Activated naive CD8-positive, alpha-beta T cell treated with anti-CD3 and anti-CD28 coated beads, Interleukin-2, amount 10 ng/mL, durations not matched to agents 7 days and 5 days (primary cell): ENCODE measurements at places on chromosomes 5 and 9. TPM values are rescaled to one million over a fixed set of nuclear protein-coding genes. Genes with fewer than 3 reads are reported as not detected.

GRCh38 chr9:77877976-77878375 lies 153.6 kb downstream of the GNAQ start:
- DNase-seq = no peak

DNA sequence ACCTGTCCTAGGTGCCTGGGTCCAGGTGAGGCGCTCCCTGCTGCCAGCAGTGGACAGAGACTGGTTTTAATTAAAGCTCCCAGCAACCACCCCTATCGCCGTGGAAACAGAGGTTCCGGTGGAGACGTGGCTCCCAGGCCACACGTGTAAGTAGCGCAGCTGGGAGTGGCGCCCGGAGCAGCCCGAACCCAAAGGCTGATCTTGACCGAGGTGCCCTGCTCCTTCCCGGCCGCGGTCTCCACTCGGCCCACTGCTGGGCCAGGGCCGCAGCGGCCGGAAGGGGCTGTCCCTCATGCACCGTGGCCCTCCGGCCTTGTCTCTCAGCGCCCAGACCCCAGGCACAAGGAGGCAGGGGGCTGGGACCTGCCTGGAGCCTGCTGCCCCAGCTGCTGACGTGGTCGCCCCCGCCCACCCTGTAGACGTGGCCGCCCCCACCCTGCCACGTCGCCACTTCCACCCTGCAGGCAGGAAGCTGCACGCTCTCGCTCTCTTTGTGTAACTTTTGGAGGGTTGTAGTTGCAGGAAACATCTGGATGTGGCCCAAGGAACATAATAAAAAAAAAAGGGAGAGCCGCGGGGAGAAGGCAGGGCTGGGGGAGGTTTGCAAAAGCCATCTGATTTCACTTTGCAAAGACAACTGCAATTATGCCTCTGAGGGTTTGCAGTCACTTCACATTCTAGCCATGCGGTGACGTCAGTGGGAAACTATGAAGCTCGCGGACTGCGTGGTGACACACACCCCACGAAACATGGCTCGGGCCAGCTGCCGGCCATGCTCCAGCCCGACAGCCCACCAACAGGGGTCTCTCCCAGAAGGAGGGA lies 129.9 kb downstream of the RXRA start:
- DNase-seq = peak; percentile 81

- DNase-seq = no peak
Observed at GRCh38 chr5:38872826-38873225, 27.0 kb downstream of the OSMR start.

The PCDHGA9 gene
- not detected for total RNA-seq

The DMAC1 gene
- 55.1 TPM for total RNA-seq

The SUSD3 gene
- total RNA-seq = 70.4 TPM

The PAPPA gene
- not detected for total RNA-seq

The HSPB3 gene
- total RNA-seq = not detected
